ENCODE measurements at places on chromosomes 5 and 9. TPM values are rescaled to one million over a fixed set of nuclear protein-coding genes. Genes with fewer than 3 reads are reported as not detected.

C5orf58 gene
- not detected for total RNA-seq

PCDHB9 gene
- total RNA-seq: 0.10 TPM

TLX3 gene
- not detected for total RNA-seq

MARCOL gene
- not detected for total RNA-seq

- no peak for DNase-seq
Observed at GRCh38 chr5:177429248-177430040, 3.0 kb downstream of the GRK6 start.

GRCh38 chr5:103119070-103119764, 721 bp downstream of the GIN1 start:
- no peak for DNase-seq
